Fibroblast of upper back skin (primary cell): ENCODE measurements at places on chromosomes 2 and 18.

DNA sequence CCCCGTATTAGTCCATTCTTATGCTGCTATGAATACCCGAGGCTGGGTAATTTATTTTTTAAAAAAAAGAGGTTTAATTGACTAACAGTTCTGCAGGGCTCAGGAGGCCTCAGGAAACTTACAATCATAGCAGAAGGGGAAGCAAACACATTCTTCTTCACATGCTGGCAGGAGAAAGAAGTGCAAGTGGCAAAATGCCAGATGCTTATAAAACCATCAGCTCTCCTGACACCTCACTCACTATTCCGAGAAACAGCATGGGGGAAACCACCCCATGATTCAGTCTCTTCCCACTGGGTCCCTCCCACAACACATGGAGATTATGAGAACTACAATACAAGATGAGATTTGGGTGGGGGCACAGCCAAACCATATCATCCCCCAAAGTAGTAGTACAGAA lies 2148.5 kb upstream of the PIK3C3 start:
- peak; percentile 48 for DNase-seq

- no peak for DNase-seq
Measured at GRCh38 chr2:72985891-72986683, 68.8 kb downstream of the EMX1 start.

GRCh38 chr2:71499691-71500090 lies 46.3 kb downstream of the DYSF start:
- no peak for DNase-seq

- DNase-seq: no peak
Measured at GRCh38 chr2:64599469-64599868, 54.2 kb downstream of the SERTAD2 start.

DNA sequence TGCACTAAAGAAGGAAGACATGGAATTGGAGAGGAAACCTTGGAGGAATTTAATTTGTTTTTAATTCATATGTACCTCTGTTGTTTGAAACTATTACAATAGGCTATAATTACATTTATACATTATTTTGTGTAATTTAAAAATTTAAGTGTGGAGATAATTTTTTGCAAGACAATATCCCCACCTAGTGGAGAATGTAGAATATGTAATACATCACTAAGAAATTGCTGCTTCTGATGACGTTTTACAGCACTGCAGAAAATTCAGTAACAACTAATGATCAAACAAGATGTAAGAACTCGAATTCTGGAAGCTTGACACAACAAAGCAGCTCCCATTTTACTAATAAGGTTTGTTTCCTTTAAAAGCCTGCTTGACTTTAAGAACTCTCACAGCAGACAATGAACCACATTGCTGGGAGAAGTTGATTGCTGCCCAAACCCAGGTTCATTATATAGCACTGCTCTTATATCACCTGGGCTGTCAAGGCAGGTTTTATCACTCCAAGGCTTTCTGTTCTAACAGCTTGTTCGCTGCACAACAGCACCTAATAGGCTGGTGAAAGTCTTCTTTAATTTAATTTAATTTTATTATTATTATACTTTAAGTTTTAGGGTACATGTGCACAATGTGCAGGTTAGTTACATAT lies 53.4 kb downstream of the THADA start:
- DNase-seq: peak; percentile 61

GRCh38 chr18:3054780-3055179 lies 41.8 kb upstream of the LPIN2 start:
- DNase-seq: no peak

- no peak for DNase-seq
Measured at GRCh38 chr18:58800582-58800981, 64.1 kb upstream of the ZNF532 start.

DNA sequence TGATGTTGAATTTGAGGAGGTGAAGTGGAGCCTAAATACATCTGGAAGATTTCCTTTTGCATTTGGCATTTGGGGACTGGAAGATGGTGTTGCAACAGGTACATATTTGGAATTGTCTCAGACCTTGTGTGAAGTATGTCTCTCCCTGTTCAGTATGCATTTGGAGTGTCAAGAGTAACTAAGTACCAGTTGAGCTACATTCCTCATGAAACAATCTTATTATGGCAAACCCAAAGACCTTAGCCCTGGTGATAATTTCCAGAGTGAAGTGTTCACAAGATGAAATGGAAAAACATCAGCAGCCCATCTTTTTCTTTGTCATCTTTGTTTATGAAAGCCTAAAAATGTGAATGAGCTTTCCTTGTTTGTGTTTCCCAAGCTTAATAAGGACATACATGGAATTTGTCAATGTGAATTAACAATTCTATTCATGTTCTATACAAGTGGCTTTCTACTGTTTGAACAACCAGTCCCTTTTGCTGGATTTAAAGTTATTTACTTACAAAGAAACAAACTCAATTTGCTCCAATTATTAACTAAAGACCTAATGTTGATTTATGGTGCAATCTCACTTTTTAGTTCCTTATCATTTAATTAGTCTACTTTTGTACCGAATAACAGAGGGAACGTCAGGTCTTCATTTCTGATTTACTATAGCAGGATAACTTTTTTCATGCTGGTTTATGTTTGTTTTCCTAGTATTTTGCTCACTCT lies 42.1 kb upstream of the PPP1R1C start:
- DNase-seq: no peak

GRCh38 chr2:151945186-151945585 lies 117.0 kb upstream of the ARL5A start:
- DNase-seq: no peak

DNA sequence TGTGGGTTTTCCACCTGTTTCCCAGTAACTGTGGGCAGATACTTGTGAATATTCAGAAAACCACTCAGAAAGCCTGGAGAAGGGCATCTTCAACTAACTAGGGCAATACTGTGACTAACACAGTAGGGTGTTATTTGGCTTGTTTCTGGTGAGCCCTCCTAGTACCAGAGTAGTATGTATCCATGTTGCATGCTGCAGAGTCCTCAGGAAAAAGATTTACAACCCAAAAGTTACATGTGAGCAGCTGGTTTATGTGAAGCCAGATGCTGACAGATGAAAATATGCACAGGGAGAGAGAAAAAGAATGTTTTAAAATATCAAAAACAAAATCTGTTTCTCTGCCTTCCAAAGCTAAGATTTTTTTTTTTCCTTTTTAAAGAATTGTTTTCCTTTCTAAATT lies 333.2 kb upstream of the UBE2E3 start:
- DNase-seq: no peak

DNA sequence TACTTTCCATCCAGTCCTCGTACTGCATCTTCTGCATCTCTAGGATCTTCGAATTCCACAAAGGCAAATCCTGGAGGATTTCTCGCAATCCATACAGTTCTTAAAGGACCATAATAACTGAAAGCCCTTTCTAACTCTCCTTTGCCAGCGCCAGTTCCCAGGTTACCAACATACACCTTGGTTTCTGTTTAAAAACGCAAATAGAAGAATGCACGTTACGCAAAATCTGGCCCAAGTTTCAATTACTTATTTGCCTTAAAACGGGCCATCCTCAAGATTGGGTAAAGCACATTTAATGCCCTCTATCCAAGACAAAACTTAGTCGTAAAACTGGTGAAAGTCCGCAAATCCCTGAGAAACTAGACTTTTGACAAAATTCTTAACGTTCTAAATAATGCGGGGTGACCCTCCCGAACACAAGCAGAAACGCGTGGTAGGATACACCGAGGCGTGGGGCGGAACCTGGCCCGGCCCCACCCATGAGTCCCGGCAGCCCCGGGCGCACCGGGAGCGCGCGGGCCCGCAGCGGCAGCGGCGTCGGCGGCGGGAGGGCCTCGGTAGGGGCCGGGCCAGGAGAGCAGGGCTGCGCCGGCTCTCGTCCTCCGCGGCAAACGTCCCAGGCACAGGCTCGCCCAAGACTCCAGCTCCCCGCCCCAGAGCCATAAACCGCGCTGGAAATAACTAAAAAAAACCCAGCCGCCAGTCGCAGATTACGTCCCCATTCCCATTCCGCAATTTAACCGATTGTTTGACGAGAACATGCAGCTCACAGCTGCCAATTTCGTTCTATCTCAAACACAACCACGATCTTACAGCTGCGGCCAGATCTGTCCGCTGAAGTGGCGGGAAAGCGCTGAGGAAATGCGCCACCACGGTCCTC lies 910 bp downstream of the SRSF7 start:
- DNase-seq: peak; percentile 18

- no peak for DNase-seq
Measured at GRCh38 chr2:18548621-18549020, 11.8 kb downstream of the RDH14 start.

DNA sequence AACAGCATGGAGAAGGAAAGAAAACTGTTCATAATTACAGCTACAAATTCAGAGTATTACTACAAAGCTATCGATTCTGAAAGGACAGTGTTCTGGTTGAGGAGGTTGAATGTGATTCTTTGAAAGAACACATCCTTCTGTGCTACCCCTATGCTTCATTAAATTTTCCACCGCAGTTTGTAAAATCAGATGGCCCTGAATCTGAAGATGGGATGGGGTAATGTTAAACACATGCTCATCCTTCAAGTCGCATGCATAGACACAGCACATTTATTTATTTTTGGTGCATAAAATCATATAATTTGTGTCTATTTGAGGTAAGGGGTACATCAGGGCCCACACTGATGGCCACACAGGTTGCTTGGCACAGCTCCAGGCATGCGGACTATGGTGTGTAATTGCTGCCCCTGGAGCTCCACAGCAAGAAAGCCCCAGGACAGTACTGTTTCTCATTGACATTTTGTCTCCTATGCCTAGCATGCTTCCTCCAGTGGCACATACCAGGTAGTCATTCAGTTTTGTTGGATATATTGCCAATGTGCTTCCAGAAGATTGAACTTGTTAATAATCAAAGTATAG lies 238.8 kb upstream of the TANK start:
- DNase-seq: no peak

DNA sequence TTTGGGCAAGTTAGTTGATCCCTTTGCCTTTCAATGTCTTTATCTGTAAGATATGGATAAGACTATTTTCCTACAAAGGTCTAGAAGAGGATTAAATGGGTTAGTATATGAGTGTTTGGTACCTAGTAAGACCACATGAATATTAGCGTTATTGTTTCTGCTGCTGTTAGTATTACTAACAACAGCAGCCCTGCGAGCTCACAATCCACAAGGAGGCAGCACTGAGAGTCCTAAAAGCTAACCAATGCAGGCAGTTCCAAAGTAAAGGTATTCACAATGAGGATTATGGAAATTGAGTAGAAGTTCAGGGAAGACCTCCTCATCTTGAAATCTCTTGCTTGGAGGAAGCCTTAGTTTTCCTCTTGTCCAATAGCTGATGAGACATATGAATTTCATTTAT lies 248.9 kb downstream of the TDRD15 start:
- DNase-seq: no peak

DNA sequence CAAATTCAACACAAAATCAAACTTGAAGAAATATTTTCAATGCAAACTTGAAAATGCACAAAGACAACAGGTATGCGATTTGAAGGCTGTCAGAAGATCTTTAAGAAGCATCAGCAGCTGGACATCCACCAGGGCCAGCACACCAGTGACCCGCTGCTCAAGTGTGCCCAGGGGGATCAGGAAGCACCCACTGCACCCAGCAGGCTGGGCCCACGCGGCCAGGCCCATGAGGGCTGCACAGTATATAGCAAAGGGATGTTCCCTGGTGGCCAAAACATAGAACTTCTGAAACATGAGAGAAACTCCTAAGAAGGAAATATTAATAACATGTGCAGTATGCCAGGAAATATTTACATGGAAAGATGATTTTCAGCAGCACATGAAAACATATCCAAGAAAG lies 25.0 kb downstream of the WDFY1 start:
- no peak for DNase-seq

- DNase-seq: no peak
Measured at GRCh38 chr2:73614997-73615396, 27.2 kb downstream of the NAT8 start.

- no peak for DNase-seq
Measured at GRCh38 chr18:2538236-2538635, 33.1 kb downstream of the METTL4 start.

DNA sequence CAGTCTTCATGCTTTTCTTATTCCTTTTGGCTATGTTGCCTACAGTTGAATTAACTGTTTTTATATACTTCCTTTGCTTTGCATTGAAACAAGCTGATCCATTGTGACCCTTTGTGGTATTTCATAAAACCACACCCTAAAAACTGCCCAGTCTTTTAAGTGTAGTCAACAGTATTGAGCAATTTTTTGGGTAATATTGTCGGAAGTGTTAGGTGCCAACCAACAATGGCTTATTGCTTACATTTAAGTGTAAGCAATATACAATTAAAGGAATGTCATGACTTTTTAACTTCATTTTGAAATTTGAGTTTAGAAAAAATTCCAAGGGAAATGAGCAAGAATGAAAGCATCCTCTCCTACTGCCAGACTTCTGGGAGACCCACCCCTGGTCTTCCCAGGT lies 174.1 kb downstream of the NEDD4L start:
- peak; percentile 31 for DNase-seq

DNA sequence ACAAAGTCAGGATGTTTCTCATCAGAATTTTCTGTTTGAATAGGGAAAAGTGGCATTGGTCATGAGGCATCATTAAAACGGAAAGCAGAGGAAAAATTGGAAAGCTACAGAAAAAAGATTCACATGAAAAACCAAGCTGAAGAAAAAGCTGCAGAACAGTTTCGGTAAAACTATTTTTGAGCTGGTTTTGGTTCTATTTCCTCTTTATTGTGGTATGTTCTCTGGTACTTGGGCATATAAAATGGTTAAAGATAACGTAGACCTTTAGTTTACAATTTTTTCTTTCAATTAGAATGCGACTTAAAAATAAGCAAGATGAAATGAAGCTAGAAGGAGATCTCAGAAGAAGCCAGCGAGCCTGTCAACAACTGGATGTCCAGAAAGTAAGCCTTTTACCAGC lies 7.6 kb downstream of the GPATCH11 start:
- no peak for DNase-seq

DNA sequence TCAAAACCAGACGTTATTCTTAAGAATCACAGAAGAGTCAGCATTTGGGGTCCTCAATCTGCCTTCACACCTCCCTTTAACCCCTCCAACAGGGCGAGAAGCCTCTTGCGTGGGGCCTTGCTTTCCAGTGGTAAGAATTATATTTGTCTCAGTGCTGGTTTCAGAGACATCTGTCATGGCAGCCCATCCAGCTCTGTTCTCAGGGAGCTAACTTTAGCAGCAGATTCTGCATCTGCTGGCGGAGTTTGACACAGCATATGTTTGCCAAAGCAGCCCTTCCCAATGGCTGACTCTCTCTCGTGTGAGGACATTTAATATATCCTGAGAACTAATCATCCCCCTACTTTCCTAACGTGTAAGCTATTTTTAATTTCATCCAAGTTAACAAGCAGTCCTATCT lies 91.5 kb upstream of the BCL11A start:
- no peak for DNase-seq

GRCh38 chr2:54750040-54750439 lies 26.6 kb downstream of the EML6 start:
- peak; percentile 35 for DNase-seq
